ENCODE measurements at places on chromosomes 3 and 15. TPM values are rescaled to one million over a fixed set of nuclear protein-coding genes. Genes with fewer than 3 reads are reported as not detected.

CCR4 gene
- total RNA-seq = 2.5 TPM

FOXP1 gene
- 104 TPM for total RNA-seq

C3orf70 gene
- not detected for total RNA-seq

GNAT1 gene
- not detected for total RNA-seq

AADACL2 gene
- not detected for total RNA-seq

WDR93 gene
- total RNA-seq = 0.27 TPM

PSMD2 gene
- total RNA-seq = 149 TPM

GOLGA6B gene
- 0.70 TPM for total RNA-seq

ZNF502 gene
- total RNA-seq = 1.1 TPM

CDHR4 gene
- 0.29 TPM for total RNA-seq

FANCD2OS gene
- total RNA-seq = not detected

GRCh38 chr15:78850941-78851755 is 21.5 kb upstream of the MORF4L1 start:
- no peak for DNase-seq
- H3K4me3 ChIP-seq = no peak overlapping the region
- H3K36me3 ChIP-seq = no peaks in the 10 kb centered on the region
- no peaks in the 10 kb centered on the region for H3K4me1 ChIP-seq

DNA sequence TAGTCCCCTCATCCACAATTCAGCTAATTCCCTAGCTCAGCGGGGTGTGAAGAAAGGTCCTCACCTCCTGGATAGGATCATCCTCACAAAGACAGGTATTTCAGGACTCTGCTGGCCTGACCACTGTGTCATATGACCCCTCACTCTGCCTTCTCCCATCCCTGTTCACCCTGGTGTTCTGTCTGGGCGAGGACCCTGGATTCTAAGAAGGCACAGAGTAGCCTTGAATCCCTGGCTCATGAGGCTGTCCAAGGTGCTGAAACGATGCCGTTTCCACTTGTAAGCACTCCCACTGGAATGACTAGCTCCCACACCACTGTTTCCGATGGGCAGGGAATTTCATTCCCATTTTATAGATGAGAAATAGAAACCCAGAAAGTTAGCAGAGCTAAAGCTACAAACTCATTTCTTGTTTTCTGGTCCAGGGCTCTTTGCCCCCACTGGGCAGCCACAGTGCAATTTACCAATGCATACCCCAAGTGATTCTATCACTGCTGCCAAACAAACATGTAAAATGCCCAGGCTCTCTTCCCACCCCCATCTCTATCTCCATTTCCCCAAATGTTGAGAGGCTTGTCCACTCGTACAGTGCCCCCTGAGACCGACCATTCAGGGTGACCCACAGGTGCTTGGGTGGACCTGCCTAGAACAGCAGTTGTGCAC is 83.2 kb downstream of the RAB11A start:
- no peak for DNase-seq
- H3K36me3 ChIP-seq = no peaks in the 10 kb centered on the region
- H3K27me3 ChIP-seq = no peaks in the 10 kb centered on the region
- no peak overlapping the region for H3K27ac ChIP-seq
- no peaks in the 10 kb centered on the region for H3K4me1 ChIP-seq
- H3K4me3 ChIP-seq = no peak overlapping the region

DNA sequence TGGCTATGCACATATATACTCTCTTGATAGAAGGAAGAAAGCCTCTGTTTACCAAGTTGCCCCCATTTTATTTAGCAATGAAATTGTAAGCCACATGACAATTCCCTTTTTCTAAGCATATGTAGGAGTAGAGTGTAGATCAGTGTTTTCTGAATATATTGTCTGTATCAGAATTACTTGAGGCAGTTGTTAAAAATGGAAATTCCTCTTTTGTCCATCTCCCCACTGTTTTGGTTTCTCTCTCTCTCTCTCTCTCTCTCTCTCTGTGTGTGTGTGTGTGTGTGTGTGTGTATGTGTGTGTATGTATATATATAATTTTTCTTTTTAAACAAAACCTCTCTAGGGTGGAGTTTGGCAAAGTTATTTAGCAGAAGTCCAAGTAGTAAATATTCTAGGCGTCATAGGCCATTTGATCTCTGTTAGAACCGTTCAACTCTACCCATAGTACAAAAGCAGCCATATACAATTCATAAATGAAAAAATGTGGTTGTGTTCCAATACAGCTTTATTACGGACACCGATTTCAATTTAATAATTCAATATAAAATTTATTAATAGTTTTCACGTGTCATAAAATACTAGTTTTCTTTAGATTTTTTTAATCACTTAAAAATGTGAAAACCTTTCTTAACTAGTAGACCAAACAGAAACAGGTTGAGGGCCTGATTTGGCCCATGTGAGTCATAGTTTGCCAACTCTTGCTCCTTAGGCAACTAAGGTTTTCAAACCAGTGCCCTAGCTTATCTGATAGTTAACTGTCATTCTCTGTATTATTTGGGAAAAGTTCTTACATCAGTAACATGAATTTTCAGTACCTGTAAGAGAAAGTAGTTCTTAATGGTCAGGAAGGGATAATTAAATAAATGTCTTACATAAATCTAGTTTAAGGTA is 39.8 kb downstream of the UBE2E1 start:
- no peak for DNase-seq
- H3K27ac ChIP-seq = no peak overlapping the region
- H3K36me3 ChIP-seq = no peaks in the 10 kb centered on the region
- H3K4me3 ChIP-seq = no peak overlapping the region

- H3K4me3 ChIP-seq = no peak overlapping the region
- no peak overlapping the region for H3K27ac ChIP-seq
- no peaks in the 10 kb centered on the region for H3K27me3 ChIP-seq
These were observed 180.8 kb downstream of the ATP10A start for GRCh38 chr15:25682340-25682739.

- no peak for DNase-seq
- H3K27ac ChIP-seq = no peak overlapping the region
- peaks cover 12% of the 10 kb centered on the region for H3K4me1 ChIP-seq
- H3K27me3 ChIP-seq = no peaks in the 10 kb centered on the region
- no peaks in the 10 kb centered on the region for H3K36me3 ChIP-seq
These were observed 478.5 kb upstream of the CBLB start for GRCh38 chr3:106347350-106347749.

- H3K4me1 ChIP-seq = no peaks in the 10 kb centered on the region
- no peaks in the 10 kb centered on the region for H3K27me3 ChIP-seq
- no peak overlapping the region for H3K4me3 ChIP-seq
- no peaks in the 10 kb centered on the region for H3K36me3 ChIP-seq
- no peak overlapping the region for H3K27ac ChIP-seq
- no peak for DNase-seq
These were observed 8.4 kb downstream of the SV2B start for GRCh38 chr15:91108421-91108820.

GRCh38 chr3:61780455-61781228 is 219.3 kb downstream of the PTPRG start:
- H3K4me3 ChIP-seq = no peak overlapping the region
- no peaks in the 10 kb centered on the region for H3K27me3 ChIP-seq
- DNase-seq = no peak
- H3K27ac ChIP-seq = no peak overlapping the region
- H3K4me1 ChIP-seq = no peaks in the 10 kb centered on the region
- H3K36me3 ChIP-seq = no peaks in the 10 kb centered on the region

DNA sequence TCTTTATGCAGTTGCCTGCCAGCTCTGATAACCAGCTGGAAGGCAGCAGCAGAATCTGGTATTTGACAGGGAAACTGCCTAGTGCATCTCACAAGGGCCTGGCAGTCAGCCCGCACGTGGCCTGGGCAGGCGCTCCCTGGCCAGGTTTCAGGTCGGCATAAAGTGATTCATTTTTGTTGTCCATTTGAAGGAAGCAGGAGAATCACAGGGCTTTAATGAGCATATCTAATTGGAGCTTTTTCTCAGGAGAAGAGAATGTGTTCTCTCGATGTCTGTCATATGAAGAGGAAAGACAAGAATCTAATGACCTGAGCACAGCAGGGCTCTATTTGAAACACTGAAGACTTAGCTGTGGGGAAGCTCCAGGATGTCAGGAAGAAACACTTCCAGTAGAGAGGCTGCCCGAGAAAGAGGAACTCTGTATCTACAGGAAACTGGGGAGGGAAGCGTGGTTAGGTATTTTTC is 98.8 kb upstream of the MB21D2 start:
- no peak for DNase-seq
- no peaks in the 10 kb centered on the region for H3K4me1 ChIP-seq
- H3K36me3 ChIP-seq = no peaks in the 10 kb centered on the region
- H3K27ac ChIP-seq = no peak overlapping the region

GRCh38 chr3:111068574-111068973 is 3.0 kb upstream of the NECTIN3 start:
- H3K27me3 ChIP-seq = no peaks in the 10 kb centered on the region
- peaks cover 9% of the 10 kb centered on the region for H3K4me1 ChIP-seq
- H3K27ac ChIP-seq = no peak overlapping the region
- H3K4me3 ChIP-seq = no peak overlapping the region
- no peak for DNase-seq

DNA sequence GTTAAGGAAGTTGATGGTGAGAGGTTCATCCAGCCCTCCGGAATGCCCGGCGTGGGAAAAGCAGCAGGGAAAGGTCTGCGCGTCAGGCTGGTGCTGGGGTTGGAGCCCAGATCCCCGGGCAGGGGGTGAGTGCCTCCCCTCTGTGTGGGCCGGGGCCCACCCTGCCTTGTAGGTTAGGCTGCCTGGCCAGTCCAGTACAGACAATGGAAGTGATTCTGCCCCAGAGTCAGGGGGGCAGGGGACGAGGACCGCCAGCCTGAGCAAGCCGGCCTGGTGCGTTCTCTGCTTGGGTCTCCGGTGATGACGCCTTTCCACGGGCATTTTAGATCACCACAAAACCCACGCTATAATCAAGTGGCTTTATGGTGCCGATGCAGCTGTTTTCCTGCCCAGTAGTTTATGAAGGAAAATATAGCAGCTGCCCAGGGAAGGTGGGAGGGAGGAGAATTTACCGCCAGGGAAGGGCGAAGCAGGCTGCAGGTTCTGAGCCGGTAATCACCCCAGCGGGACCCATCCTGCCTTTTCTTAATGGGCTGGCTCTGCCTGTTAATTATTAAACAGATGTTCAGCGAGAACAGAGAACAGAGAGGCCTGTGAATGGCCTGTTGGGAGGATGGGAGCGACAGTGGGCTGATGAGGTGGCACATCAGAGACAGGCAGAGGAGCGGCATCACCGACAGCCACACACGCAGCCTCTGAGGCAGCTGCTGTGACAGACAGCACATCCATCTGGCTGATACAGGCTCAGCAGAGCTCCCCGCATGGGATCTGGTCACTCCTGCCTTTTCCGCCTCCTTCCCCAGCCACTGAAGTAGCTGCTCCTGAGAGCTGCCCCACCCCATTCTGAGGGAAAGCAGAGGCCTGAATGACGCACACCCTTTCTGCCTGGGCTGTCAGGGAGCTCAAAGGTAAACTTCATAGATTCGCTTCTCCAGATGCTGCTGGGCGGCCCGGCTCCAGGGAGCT is 35.2 kb downstream of the BDH1 start:
- no peak overlapping the region for H3K27ac ChIP-seq
- H3K4me3 ChIP-seq = no peak overlapping the region
- no peaks in the 10 kb centered on the region for H3K36me3 ChIP-seq
- H3K4me1 ChIP-seq = peaks cover 5% of the 10 kb centered on the region
- no peak for DNase-seq

DNA sequence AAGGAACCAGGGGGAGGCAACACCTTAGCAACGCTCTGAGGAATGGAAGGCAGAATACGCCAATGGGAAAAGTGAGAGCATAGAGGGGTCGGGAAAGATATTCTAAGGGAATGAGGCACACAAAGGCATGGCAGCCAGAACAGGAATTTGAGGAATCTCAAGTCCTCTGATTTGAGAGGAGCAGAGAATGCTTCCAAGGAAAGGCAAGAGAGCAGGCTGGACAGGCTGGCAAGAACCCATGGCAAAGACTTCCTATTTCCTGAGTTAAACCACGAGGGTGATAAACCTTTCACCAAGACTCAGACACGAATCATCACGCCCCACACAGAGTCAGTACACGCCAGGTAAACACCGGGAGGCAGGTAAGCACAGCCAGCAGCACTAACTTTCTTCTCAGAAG is 109.8 kb downstream of the IGF2BP2 start:
- DNase-seq = no peak
- H3K36me3 ChIP-seq = no peaks in the 10 kb centered on the region
- no peaks in the 10 kb centered on the region for H3K4me1 ChIP-seq
- H3K27ac ChIP-seq = no peak overlapping the region

- no peaks in the 10 kb centered on the region for H3K27me3 ChIP-seq
- DNase-seq = no peak
- H3K4me1 ChIP-seq = peaks cover 14% of the 10 kb centered on the region
- peak overlapping the region; percentile 96 for H3K27ac ChIP-seq
- H3K36me3 ChIP-seq = no peaks in the 10 kb centered on the region
- peak overlapping the region; percentile 75 for H3K4me3 ChIP-seq
These were observed 112.8 kb upstream of the ICE2 start for GRCh38 chr15:60591496-60592370.

- H3K27ac ChIP-seq = no peak overlapping the region
- no peaks in the 10 kb centered on the region for H3K36me3 ChIP-seq
- DNase-seq = no peak
- no peaks in the 10 kb centered on the region for H3K4me1 ChIP-seq
- no peak overlapping the region for H3K4me3 ChIP-seq
- H3K27me3 ChIP-seq = no peaks in the 10 kb centered on the region
These were observed 13.3 kb upstream of the HHLA2 start for GRCh38 chr3:108283006-108283405.

DNA sequence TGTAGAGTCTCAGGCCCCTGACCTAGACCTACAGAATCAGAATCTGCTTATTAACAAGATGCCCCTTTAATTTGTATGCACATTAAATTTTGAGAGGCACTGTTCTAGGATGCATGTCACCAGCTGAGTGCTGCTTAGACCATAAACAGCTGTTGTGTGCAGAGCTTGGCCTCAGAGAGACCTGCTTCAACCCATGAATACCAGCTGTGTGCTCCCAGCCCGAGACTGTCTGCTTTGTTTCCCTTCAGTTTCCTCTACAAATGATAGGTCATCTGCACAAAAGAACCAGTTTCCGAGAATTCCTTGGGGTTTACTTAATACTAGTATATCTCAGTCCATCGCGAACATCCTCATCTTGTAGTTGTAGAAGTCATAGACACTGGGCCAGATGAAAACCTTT is 158.5 kb upstream of the PFN2 start:
- H3K27ac ChIP-seq = no peak overlapping the region
- H3K4me3 ChIP-seq = no peak overlapping the region
- DNase-seq = no peak

DNA sequence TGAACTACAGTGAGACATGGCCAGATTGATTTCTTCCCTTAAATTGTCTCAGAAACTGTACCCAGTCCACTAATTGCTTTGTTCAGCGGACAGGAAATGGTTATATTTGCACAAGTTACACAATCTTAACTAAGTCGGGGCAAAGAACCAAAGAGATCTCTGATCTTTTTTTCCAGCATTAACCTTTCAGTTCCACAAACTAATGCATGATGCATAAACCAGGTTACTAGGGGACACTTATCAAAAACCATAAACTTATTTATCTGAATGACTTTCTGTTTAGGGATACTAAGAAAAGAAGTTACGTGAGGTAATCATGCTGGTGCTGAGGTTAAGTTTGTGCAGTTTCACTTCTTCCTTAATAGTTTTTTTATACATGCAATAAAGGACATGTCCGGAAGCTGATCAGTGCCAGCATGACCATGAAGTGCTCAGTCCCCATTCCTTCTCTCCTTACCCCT is 22.4 kb downstream of the FNDC3B start:
- no peaks in the 10 kb centered on the region for H3K36me3 ChIP-seq
- H3K4me3 ChIP-seq = no peak overlapping the region
- peaks cover 9% of the 10 kb centered on the region for H3K4me1 ChIP-seq
- no peak overlapping the region for H3K27ac ChIP-seq
- H3K27me3 ChIP-seq = no peaks in the 10 kb centered on the region
